Stimulated activated CD4-positive, alpha-beta T cell treated with anti-CD3 and anti-CD28 coated beads, TNF-alpha, amount 100 ng/mL, for 48 hours (primary cell): ENCODE measurements at places on chromosomes 16 and 17.

GRCh38 chr17:5631958-5632590, 47.8 kb upstream of the NLRP1 start:
- DNase-seq = no peak

- DNase-seq = no peak
These were observed 20.7 kb downstream of the DNAH9 start for GRCh38 chr17:11618861-11619566.

- DNase-seq = no peak
These were observed 8.8 kb downstream of the SNRNP25 start for GRCh38 chr16:62283-62967.

DNA sequence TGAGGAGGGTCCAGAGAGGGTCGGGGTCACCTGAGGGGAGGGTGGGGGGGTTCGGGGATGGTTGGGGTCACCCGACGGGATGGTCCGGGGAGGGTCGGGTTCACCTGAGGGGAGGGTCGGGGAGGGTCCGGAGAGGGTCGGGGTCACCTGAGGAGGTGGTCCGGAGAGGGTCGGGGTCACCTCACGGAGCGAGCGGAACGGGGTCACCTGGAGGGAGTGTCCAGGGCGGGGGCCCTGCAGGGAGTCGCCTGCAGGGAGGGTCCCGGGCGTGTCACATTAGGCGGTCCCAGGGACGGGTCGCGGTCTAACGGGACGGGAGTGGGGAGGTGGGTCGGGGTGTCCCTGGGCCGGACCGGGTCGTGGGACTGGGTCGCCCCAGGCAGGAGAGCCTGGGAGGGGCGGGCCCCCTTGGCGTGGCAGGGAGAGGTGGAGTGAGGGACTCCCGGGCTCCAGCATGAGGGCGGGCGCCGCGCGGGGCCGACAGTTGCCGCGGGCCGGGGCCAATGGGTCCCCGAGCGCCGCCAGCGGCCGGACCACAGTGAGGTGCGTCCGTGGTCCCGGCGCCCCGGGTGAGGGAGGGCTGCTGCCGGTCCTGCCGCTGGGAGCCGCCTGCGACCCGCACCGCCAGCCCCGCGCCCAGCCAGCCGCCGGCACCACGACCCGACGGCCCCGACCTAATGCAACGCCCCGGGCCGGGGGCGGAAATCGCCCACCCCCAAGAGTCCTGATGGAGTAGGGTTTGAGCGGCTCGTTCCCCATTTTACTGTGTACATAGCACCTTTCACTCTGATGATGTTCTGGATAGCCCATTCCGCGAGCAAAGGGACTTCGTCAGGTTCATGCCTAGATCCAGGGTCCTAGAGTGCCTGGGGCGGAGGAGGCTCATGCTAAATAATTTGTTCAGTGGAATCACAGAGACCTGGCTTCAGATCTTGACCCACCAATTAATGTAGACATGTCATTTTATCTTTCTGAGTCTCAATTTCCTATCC, 1.2 kb upstream of the ABCA3 start:
- no peak for DNase-seq

- peak; percentile 54 for DNase-seq
These were observed 479 bp downstream of the ITGA3 start for GRCh38 chr17:50056217-50056960.

- no peak for DNase-seq
These were observed 47.9 kb upstream of the ARHGAP17 start for GRCh38 chr16:25063102-25063501.

DNA sequence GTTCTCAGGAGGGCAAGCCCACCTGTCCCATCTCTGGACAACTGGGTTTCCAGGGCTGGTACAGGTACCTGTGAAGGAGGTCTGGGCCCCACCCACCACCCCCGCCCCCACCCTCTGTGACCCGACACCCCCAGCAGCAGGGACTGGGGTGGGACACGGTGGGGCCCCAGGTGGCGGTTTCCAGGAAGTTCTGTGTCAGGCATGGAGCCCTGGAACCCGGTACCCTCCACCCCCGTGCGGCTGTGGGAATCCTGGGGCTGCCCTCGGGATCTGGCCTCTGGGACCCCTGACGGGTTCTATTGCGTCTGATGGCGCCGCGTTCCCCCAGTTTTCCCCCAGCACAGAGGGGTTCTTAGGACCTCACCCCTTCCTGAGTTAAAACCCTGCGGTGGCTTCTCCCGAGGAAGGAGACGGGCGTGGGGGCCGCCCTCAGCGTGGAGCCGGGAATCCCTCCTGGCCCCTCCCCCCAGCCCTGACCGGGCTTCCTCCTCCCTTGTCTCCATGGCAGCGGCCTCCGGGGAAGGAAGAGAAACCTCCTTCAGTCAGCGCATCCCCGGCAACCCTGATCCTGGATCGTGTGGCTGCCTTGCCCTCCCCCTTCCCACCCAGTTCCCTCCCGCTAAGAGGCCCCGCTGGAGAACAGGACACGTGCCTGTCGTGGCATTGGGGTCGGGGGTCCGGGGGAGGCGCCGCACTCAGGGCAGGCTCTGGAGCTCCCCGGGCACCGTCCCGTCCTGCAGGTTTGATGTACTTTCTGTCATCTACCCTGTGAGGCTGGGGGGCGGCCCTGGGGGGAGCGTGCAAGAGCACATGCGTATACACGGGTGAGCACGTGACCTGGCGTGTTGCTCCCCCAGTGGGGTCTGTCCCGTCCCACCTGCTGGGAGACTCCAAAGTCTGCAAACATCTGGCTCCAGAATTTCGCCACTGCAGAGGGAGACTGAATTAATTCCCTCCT, 30.3 kb downstream of the CACNA1H start:
- DNase-seq = no peak

- DNase-seq = no peak
These were observed 2.0 kb downstream of the COASY start for GRCh38 chr17:42563950-42564349.

GRCh38 chr16:31476303-31477219, 4.6 kb downstream of the TGFB1I1 start:
- peak; percentile 79 for DNase-seq

DNA sequence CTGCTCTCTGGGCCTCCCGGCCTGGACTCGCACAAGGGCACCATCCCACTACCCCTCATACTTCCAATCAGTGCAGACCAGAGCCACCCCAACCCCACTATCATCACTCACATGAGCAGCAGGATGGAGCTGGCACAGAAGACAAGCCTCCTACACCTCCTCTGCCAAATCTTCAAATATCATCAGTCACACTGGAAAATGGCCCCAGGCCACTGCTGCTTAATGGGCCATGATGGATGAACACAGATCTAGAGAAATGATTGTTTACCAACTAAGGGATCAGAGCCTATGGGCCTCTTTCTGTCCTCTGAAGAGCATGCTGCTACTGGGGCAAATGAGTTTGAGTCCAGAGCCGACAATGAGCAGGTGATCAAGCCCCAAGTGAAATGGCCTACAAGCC, 165.5 kb downstream of the GRIN2A start:
- no peak for DNase-seq

GRCh38 chr16:84045001-84045817, 2.6 kb upstream of the SLC38A8 start:
- no peak for DNase-seq

DNA sequence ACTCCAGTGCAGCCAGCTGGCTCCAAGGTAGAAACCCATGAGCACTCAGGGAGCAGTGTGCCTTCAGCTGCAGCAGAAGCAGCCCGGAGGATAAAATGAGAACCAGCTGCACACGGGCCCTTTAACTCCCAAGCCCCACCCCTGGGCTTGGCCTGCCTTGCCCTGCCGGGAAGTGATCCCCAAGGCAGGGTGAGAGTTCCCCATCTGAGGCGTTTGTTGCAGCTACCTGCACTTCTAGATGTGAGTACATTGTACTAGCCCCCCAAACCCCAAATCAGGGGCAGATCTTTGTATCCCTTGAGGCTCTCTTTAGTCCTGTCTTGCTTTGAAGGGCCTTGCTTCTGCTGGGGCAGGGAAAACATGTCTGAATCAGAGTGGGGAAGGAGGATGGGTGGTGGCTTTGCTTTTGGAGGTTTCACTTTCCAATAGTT, at the start of gene MVP:
TSS of gene MVP (plus strand) at position 192 of the 431 bp plus-strand sequence. CDS start 10,088 bp downstream, outside the sequence.
- DNase-seq = no peak

DNA sequence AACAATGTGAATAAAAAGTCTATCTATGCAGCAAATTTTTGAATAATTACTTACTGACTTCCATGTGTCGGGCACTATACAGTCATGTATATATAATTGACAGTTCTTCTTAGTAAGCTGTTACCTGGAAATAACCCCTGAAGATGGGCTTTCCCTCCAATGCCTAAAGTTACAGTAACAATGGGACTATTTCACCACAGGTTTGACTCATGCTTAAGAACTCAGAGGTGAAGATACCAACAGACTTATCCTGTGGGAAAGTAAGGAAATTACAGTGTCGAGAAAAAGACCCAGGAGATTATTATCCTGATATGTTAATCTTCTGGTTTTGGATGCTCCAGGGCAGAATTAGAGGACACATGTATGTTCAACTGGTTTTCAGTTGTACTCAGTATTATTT, 601.5 kb upstream of the SOX9 start:
- no peak for DNase-seq

- DNase-seq = no peak
These were observed 3.9 kb downstream of the GLIS2 start for GRCh38 chr16:4319454-4320421.

- DNase-seq = no peak
These were observed 80.5 kb downstream of the KSR1 start for GRCh38 chr17:27536781-27537180.

- no peak for DNase-seq
These were observed 72.3 kb downstream of the C17orf67 start for GRCh38 chr17:56761387-56761786.

GRCh38 chr17:56786989-56787482, 46.7 kb downstream of the C17orf67 start:
- peak; percentile 66 for DNase-seq

GRCh38 chr17:37789771-37790541, 45.1 kb upstream of the HNF1B start:
- DNase-seq = no peak

DNA sequence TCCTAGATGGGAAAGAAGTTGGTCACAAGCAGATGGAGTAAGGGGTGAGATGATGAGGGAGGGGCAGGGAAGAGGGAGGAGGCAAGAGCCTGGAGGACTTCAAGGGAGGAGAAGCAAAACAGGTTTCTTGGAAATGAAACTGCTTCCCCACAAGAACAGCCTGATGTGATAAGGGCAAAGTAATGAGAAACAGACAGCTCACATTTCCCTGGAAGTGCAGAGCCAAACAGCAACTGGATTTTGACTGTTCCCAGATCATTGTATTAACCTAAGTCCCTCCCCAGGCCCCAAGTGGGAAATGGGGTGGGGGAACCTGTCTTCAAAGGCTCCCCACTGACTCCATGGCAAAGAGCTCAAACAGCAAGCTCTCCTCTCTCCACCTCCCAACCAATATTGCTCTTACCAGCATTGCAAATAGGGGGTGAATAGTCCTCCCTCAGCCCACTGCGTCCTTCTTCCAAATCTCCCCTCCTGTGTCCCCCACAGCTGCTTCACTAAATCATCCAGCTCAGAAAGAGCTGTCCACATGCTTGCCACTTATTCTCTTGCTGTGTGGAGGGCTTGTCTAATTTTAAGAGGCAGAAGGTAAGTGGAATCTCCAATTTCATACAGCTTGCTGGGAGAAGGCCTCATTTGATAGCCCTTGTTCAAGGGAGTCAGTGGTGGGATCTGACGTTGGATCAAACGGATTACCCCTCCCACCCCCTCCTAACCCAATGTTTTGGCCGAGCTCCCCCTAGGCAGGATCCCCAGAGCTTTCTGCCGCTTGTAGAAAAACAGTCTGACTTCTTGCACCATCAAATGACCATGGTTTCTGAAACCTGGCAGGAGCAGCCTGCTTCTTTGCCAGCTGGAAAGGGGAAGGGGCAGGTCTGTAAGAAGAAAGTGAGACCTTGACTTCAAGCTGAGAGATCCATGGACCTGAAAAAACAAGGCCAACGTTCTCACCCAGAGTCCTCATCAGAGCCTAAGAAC, 56.3 kb upstream of the SMIM36 start:
- no peak for DNase-seq

DNA sequence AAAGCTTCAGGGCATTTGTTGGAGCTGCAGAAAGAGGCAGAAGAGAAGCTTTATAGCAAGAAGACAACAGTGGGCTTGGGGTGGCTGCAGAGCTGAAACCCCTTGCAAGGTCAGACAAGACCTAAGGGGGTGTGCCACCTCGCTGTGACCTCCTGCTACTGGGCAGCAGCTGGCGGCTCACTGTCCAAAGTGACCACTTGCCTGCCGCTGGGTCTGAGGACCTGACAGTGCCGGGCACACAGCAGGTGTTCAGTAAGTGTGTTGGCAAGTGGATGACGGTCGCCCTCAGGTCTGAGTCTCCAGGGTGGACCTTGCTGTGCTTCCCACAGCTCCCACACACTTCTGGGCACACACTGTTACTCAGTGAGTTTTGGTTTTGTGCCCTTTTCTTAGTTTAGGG, 336.5 kb downstream of the C16orf95 start:
- no peak for DNase-seq

DNA sequence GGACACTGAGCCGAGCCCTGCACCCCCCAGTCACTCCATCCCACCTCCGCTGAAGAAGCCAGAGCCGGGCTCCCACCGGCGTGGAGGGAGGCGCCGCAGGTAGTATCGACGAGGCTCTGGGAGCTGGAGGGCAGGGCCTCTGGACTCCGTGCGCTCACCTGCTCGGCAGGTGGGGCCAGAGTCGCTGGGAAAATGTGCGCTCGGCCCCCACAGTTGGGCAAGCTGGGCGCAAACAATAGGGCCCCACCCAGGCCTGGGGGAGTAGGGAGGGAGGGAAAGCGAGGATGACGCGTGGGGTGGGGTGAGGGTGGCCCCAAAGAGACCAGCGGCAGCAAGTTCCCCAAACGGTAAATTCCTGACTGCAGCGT, 668 bp downstream of the JUP start:
- DNase-seq = no peak

- no peak for DNase-seq
These were observed 13.1 kb downstream of the BCAR1 start for GRCh38 chr16:75238132-75238852.

DNA sequence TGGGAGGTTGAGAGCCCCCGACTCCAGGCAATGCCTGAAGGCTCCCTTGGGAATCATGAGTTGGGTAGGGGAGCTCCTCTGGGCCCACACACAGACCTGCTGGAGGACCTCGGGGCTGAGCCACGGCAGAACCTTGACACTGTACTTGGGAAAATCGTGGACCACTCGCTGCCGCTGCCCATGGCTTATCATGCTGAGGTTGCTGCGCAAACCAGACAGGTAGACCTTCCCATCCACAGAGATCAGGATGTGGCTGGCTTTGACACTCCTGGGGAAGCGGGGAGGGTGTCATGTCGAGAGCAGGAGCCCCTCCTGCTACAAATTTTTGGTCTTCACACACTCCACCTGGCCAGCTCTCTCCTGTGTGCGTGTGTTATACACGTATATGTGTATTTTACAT, 7.2 kb upstream of the LIMD2 start:
- DNase-seq = no peak

DNA sequence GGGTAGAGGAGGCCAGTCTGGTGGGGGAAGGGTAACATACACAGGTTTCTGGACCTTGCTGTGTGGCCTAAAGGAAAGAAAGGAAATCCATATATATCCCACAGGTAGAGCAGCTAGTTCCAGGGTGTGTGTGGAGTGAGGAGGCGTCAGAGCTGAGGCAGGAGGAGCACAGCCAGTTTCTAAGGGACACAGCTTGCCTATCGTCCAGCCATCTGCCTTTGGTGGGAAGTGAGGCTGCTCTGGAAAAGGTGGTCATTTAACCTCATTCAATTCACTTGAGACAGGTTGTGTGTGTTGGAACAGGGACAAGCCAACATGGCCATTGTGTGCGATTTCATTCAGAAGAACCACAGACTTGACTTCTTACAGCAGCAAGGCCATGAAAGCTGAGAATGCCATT, 36.9 kb upstream of the ERN1 start:
- DNase-seq = no peak
